ENCODE measurements at places on chromosomes 1 and 21. TPM values are rescaled to one million over a fixed set of nuclear protein-coding genes. Genes with fewer than 3 reads are reported as not detected.

SLC35A3 gene
- total RNA-seq: 8.8 TPM

C1orf94 gene
- not detected for total RNA-seq

KCND3 gene
- total RNA-seq: not detected

DNMT3L gene
- total RNA-seq: not detected

PEF1 gene
- 55.8 TPM for total RNA-seq

ITLN2 gene
- not detected for total RNA-seq

JAM2 gene
- total RNA-seq: 1.4 TPM

ESPN gene
- 0.89 TPM for total RNA-seq

GCLM gene
- total RNA-seq: 17.6 TPM

MRPL55 gene
- total RNA-seq: 52.5 TPM

NPR1 gene
- not detected for total RNA-seq

CLCA4 gene
- total RNA-seq: not detected

GCSAML gene
- 0.16 TPM for total RNA-seq

FBLIM1 gene
- 0.21 TPM for total RNA-seq

KLF17 gene
- total RNA-seq: not detected

CKS1B gene
- 202 TPM for total RNA-seq

NCAM2 gene
- not detected for total RNA-seq

PRAMEF25 gene
- total RNA-seq: not detected

LENEP gene
- 0.66 TPM for total RNA-seq

HES4 gene
- total RNA-seq: 3.2 TPM

PGBD5 gene
- not detected for total RNA-seq

CITED4 gene
- total RNA-seq: 4.4 TPM

CD2 gene
- 291 TPM for total RNA-seq

S100A16 gene
- total RNA-seq: not detected

PCSK9 gene
- not detected for total RNA-seq

Data from activated naive CD4-positive, alpha-beta T cell treated with anti-CD3 and anti-CD28 coated beads, Interleukin-2, amount 50 U/mL, for 72 hours (primary cell).